Mesenchymal stem cell (in vitro differentiated cells and primary cell): ENCODE measurements at places on chromosomes 2 and 18.

DNA sequence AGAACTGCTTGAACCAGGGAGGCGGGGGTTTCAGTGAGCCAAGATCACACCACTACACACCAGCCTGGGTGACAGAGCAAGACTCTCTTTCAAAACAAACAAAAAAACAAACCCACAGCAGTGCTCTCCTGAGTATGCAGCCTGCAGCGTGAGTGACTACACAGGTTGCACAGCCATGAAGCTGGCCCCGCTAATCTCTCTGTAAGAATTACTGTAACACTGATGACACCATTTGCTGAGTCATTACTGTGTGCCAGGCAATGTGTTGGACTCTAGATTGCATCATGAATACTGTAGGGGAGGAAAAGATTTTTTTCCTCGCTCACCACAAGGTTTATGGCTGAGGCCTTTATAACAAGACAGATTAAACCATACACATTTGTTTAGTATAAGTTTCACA lies 118.6 kb upstream of the ATP8B1 start:
- no peak overlapping the region for H3K4me3 ChIP-seq
- H3K27me3 ChIP-seq, result peaks cover 7% of the 10 kb centered on the region
- no peak overlapping the region for H3K27ac ChIP-seq
- H3K36me3 ChIP-seq, result no peaks in the 10 kb centered on the region
- peak; percentile 12 for DNase-seq

GRCh38 chr2:206584323-206585116 lies 57.8 kb upstream of the FAM237A start:
- H3K36me3 ChIP-seq, result no peaks in the 10 kb centered on the region
- no peak for DNase-seq
- no peak overlapping the region for H3K27ac ChIP-seq
- H3K4me1 ChIP-seq, result no peaks in the 10 kb centered on the region

GRCh38 chr2:101442042-101442666 lies 32.8 kb downstream of the RFX8 start:
- H3K27me3 ChIP-seq, result no peaks in the 10 kb centered on the region
- peaks cover 2% of the 10 kb centered on the region for H3K4me1 ChIP-seq
- H3K27ac ChIP-seq, result no peak overlapping the region
- H3K4me3 ChIP-seq, result no peak overlapping the region

DNA sequence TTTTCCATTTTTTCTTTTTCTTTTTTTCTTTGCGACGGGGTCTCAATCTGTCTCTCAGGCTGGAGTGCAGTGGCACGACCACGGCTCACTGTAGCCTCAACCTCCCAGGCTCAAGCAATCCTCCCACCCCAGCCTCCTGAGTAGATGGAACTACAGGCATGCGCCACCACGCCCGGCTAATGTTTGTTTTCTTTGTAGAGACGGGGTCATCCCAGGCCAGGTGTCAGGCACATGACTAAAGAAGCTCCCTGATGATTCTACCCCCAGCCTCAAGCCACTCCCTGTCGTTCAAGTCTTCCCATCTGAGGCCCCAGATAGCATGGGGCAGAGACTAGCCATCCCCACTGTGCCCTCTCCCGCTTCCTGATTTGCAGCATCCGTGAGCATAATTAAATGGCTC lies 9.8 kb upstream of the FZD5 start:
- peaks cover 3% of the 10 kb centered on the region for H3K4me1 ChIP-seq
- DNase-seq, result no peak
- no peaks in the 10 kb centered on the region for H3K27me3 ChIP-seq
- H3K4me3 ChIP-seq, result no peak overlapping the region
- no peaks in the 10 kb centered on the region for H3K36me3 ChIP-seq

- peaks cover 13% of the 10 kb centered on the region for H3K36me3 ChIP-seq
- no peak overlapping the region for H3K27ac ChIP-seq
- no peaks in the 10 kb centered on the region for H3K27me3 ChIP-seq
- DNase-seq, result no peak
- H3K4me3 ChIP-seq, result no peak overlapping the region
- H3K4me1 ChIP-seq, result no peaks in the 10 kb centered on the region
These were observed 17.7 kb downstream of the TANK start for GRCh38 chr2:161177969-161178368.

GRCh38 chr18:58177004-58177717 lies 133.1 kb downstream of the NEDD4L start:
- peak overlapping the region; percentile 70 for H3K27ac ChIP-seq
- peaks cover 3% of the 10 kb centered on the region for H3K27me3 ChIP-seq
- no peaks in the 10 kb centered on the region for H3K36me3 ChIP-seq

DNA sequence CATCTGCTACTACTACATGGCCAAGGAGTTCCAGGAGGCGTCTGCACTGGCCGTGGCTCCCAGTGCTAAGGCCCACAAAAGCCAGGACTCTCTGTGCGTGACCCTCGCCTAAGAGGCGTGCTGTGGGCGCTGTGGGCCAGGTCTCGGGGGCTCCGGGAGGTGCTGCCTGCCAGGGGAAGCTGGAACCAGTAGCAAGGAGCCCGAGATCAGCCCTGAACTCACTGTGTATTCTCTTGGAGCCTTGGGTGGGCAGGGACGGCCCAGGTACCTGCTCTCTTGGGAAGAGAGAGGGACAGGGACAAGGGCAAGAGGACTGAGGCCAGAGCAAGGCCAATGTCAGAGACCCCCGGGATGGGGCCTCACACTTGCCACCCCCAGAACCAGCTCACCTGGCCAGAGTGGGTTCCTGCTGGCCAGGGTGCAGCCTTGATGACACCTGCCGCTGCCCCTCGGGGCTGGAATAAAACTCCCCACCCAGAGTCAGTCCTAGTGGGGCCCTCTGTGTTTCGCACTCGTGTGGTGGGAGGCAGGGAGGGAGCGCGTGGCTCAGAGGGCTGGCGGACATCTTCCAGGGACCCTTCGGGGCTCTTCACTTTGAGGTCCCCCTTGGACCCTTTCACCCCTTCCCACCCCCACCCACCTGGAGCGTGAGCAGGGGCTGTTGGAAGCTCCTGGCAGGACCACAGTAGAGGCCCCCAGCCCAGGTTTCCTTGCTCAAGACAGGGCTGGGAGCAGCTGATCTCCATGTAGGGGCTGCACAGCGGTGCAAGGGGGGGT lies 5.7 kb downstream of the GPR35 start:
- no peak for DNase-seq
- no peak overlapping the region for H3K27ac ChIP-seq
- H3K27me3 ChIP-seq, result no peaks in the 10 kb centered on the region
- H3K4me1 ChIP-seq, result peaks cover 2% of the 10 kb centered on the region
- no peak overlapping the region for H3K4me3 ChIP-seq
- peaks cover 12% of the 10 kb centered on the region for H3K36me3 ChIP-seq

GRCh38 chr18:13416208-13416607 lies 197.6 kb downstream of the LDLRAD4 start:
- H3K4me1 ChIP-seq, result no peaks in the 10 kb centered on the region
- DNase-seq, result no peak
- no peaks in the 10 kb centered on the region for H3K27me3 ChIP-seq
- H3K36me3 ChIP-seq, result no peaks in the 10 kb centered on the region
- H3K4me3 ChIP-seq, result no peak overlapping the region
- H3K27ac ChIP-seq, result no peak overlapping the region

DNA sequence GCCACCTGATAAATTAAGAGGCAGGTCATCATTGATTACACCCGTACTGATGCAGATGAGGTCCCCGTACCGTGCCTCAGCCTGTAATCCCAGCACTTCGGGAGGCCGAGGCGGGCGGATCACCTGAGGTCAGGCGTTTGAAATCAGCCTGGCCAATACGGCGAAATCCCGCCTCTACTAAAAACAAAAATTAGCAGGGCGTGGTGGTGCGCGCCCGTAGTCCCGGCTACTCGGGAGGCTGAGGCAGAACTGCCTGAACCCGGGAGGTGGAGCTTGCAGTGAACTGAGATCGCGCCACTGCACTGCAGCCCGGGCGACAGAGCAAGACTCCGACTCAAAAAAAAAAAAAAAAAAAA lies 683 bp upstream of the ENOSF1 start:
- no peak overlapping the region for H3K4me3 ChIP-seq
- no peaks in the 10 kb centered on the region for H3K27me3 ChIP-seq
- peaks cover 12% of the 10 kb centered on the region for H3K36me3 ChIP-seq
- no peak for DNase-seq

GRCh38 chr2:149738767-149739166 lies 151.2 kb upstream of the MMADHC start:
- DNase-seq, result no peak
- peaks cover 1% of the 10 kb centered on the region for H3K4me1 ChIP-seq
- H3K27ac ChIP-seq, result no peak overlapping the region
- H3K4me3 ChIP-seq, result no peak overlapping the region
- H3K36me3 ChIP-seq, result no peaks in the 10 kb centered on the region

- H3K27ac ChIP-seq, result no peak overlapping the region
- no peaks in the 10 kb centered on the region for H3K36me3 ChIP-seq
- H3K27me3 ChIP-seq, result peaks cover 77% of the 10 kb centered on the region
- H3K4me1 ChIP-seq, result no peaks in the 10 kb centered on the region
These were observed 60.6 kb downstream of the DIPK1C start for GRCh38 chr18:74396171-74397169.

- peak; percentile 49 for DNase-seq
- H3K4me1 ChIP-seq, result peaks cover 1% of the 10 kb centered on the region
- no peaks in the 10 kb centered on the region for H3K36me3 ChIP-seq
- H3K27ac ChIP-seq, result no peak overlapping the region
- H3K27me3 ChIP-seq, result peaks cover 27% of the 10 kb centered on the region
- H3K4me3 ChIP-seq, result no peak overlapping the region
These were observed 18.6 kb upstream of the SKA1 start for GRCh38 chr18:50356036-50356945.

DNA sequence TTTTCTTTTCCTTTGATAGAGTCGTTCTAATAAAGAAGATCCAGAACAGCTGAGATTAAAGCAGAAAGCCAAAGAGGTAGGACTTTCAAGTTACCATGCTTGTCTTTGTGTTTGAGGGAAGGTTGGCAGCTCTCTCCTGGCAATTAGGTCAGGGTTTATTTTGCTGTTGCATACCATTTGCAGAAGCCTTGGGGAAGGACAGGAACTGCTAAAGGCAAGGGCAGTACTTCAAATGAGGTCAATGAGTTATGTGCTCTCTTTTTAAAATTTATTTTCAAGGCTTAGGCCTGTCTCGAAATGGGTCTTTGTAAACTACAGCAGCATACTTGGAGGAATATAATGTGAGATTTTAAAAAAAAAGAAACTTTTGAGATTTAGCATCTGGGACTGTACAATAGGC lies 108.9 kb downstream of the TAF4B start:
- no peak for DNase-seq
- H3K27ac ChIP-seq, result no peak overlapping the region
- no peaks in the 10 kb centered on the region for H3K36me3 ChIP-seq
- H3K4me3 ChIP-seq, result no peak overlapping the region
- H3K27me3 ChIP-seq, result no peaks in the 10 kb centered on the region
- H3K4me1 ChIP-seq, result peaks cover 2% of the 10 kb centered on the region

DNA sequence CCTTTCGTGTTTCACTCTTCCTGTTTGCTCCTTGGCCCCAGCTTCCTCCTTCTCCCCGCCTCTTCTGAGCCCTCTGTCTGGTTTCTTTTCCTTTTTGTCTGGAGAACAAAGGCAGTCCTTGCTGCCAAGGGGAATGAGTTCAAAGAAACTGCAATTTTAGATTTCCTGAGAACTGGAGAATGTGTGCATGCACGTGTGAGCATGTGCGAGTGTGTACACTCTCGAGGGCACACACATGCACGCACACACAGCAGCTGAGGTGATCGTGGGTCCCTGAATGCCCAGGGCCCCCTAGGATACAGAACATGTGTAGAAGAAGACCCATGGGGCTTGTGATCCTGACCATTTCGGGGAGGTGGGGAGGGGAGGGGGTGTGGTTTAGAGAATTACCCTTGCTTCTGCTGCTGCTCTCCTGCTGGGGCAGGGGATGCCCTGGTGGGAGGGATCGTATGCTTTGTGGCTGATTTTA lies 151.8 kb downstream of the DYSF start:
- H3K27me3 ChIP-seq, result no peaks in the 10 kb centered on the region
- no peak overlapping the region for H3K27ac ChIP-seq
- no peaks in the 10 kb centered on the region for H3K36me3 ChIP-seq
- peaks cover 2% of the 10 kb centered on the region for H3K4me1 ChIP-seq
- DNase-seq, result no peak
- no peak overlapping the region for H3K4me3 ChIP-seq

DNA sequence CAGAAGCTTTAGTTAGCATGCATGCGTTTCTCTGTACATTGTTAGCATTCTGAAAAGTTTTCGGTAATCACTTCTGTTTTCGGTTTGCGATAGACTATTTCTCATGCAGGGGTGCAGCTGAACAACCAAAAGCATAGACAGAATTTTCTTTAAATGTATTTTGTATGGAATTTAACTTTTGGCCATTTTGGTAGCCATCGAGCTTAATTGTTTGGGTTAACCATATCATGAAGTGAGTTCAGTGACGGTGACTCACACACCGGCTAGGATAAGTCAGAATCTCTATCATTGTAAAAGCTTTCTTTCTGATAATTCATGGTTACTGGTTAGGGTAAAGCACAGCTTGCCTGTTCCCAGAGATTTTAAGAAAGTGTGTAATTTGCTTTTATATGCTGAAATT lies 107.2 kb downstream of the CD226 start:
- peaks cover 2% of the 10 kb centered on the region for H3K4me1 ChIP-seq
- H3K27ac ChIP-seq, result no peak overlapping the region
- peak; percentile 43 for DNase-seq
- no peaks in the 10 kb centered on the region for H3K36me3 ChIP-seq
- H3K27me3 ChIP-seq, result no peaks in the 10 kb centered on the region

- no peak overlapping the region for H3K4me3 ChIP-seq
- no peaks in the 10 kb centered on the region for H3K27me3 ChIP-seq
- no peak overlapping the region for H3K27ac ChIP-seq
These were observed 93.3 kb downstream of the RNF144A start for GRCh38 chr2:7010391-7011054.

GRCh38 chr2:68974251-68974650 lies at the start of gene GKN1:
Gene GKN1, plus strand, starts transcription at chr2:68974636. Its CDS starts 42 bp downstream, at chr2:68974678.
- H3K36me3 ChIP-seq, result no peaks in the 10 kb centered on the region
- peak; percentile 16 for DNase-seq
- H3K4me3 ChIP-seq, result no peak within 1 kb of the TSS
- peaks cover 11% of the 10 kb centered on the region for H3K4me1 ChIP-seq

DNA sequence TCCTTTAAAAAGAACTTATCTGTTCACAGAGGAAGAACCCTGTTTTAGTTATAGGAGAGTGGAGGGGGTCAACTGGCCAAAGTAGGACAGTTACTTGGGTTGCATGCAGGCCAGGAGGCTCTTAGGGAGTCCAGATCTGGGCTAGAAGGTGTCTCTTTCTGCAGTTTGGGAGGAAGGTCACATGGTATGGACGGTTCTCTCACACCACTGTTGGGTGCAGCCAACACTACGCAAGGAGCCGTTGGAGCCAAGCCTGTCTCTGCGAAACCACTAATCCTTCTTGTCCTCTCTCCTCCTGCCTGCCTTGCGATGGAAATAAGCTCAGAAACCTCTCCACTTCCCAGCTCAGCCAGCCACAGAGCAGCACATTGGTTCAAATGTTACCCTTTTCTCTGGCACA lies 105.9 kb upstream of the TGFA start:
- DNase-seq, result no peak
- H3K27me3 ChIP-seq, result peaks cover 62% of the 10 kb centered on the region
- no peak overlapping the region for H3K27ac ChIP-seq
- H3K4me3 ChIP-seq, result no peak overlapping the region

- no peak for DNase-seq
- H3K27ac ChIP-seq, result no peak overlapping the region
- H3K4me3 ChIP-seq, result no peak overlapping the region
- H3K27me3 ChIP-seq, result no peaks in the 10 kb centered on the region
- no peaks in the 10 kb centered on the region for H3K36me3 ChIP-seq
- no peaks in the 10 kb centered on the region for H3K4me1 ChIP-seq
These were observed 10.9 kb upstream of the FZD7 start for GRCh38 chr2:202022755-202023154.

- no peaks in the 10 kb centered on the region for H3K27me3 ChIP-seq
- DNase-seq, result no peak
- no peaks in the 10 kb centered on the region for H3K4me1 ChIP-seq
- H3K4me3 ChIP-seq, result no peak overlapping the region
- H3K27ac ChIP-seq, result no peak overlapping the region
- no peaks in the 10 kb centered on the region for H3K36me3 ChIP-seq
These were observed 352.1 kb downstream of the MTX2 start for GRCh38 chr2:176621350-176621749.
